Kasumi-1 (cell line): ENCODE measurements at places on chromosomes 5 and 9.
A peak's percentile ranks its signal among the peaks of the same experiment; 100 is the strongest.

- peak; percentile 16 for DNase-seq
Observed at GRCh38 chr9:128927731-128928411, 7.1 kb downstream of the PHYHD1 start.

GRCh38 chr5:126755593-126755992 is 21.3 kb upstream of the LMNB1 start:
- peak; percentile 51 for DNase-seq

GRCh38 chr9:69034071-69034470 is 1.5 kb upstream of the FXN start:
- DNase-seq, result no peak

- DNase-seq, result no peak
Observed at GRCh38 chr5:10620346-10620745, 56.5 kb downstream of the ANKRD33B start.

DNA sequence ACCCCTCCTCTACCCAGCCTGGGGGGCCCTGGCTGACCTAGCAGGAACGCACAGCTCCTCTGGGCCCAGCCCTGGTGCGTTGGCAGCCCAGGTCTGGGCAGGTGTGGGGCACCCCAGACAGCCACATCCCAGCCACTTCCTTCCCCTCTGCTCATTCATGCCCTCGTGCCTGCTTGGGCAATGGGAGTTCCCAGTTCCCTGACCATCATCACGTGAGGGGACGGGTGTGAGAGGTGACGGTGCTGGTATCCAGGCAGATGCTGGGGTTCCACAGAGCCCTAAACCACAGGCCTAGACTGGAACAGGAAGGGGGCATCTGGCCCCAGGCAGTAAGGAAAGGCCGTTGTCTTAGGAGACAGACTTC is 8.4 kb downstream of the RALGDS start:
- DNase-seq, result peak; percentile 75

DNA sequence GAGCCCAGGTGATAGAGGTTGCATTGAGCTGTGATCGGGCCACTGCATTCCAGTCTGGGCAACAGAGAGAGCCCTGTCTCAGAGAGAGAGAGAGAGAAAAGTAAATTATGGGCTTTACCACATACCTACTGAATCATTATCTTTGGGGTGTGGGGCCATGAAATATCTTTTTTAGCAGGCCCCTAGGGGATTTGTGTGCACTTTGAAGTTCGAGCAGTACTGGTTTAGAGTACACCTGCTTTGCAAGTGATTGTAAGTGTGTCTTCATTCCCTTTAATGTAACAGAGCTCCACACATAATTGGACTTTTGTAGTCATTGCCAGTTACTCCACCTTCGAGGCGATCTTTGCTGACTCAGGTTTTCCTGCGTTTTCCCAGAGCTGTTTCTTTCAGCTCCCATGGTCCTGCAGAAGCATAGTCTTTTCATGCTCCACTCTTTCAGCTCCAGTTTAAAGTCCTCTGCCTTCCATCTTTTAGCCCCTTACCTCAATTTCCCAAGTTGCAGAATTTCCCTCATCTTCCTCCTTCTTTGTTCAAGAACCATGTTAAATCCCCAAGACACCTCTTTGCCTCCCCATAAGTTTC is 24.0 kb upstream of the FRMPD1 start:
- no peak for DNase-seq

GRCh38 chr5:68499987-68500386 is 284.4 kb downstream of the PIK3R1 start:
- no peak for DNase-seq

GRCh38 chr5:141245250-141245717 is at the start of gene PCDHB15:
TSS of gene PCDHB15 (plus strand) at chr5:141245395. CDS start at chr5:141245579, 184 bp downstream.
- DNase-seq, result no peak

- no peak for DNase-seq
Observed at GRCh38 chr9:133483611-133484010, 4.7 kb upstream of the SLC2A6 start.

DNA sequence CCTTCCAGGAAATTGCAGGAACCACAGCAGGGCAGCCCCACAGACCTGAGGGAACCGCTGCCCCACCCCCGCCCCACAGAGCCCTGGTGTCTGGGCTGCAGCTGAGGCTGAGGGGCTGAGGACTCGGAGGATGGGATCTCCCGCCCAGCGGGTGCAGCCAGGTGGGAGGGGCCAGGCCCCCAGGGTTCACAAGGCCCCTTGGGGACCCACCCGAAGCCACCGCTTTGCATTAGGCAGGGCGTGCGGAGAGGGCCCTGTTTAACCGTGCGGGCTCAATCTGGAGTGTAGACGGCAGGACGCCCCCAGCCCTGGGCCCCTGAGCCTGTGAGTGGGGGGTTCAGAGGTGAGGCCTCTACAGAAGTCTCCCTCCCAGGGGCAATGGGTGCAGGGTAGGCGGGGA is 10.8 kb downstream of the NOTCH1 start:
- no peak for DNase-seq

DNA sequence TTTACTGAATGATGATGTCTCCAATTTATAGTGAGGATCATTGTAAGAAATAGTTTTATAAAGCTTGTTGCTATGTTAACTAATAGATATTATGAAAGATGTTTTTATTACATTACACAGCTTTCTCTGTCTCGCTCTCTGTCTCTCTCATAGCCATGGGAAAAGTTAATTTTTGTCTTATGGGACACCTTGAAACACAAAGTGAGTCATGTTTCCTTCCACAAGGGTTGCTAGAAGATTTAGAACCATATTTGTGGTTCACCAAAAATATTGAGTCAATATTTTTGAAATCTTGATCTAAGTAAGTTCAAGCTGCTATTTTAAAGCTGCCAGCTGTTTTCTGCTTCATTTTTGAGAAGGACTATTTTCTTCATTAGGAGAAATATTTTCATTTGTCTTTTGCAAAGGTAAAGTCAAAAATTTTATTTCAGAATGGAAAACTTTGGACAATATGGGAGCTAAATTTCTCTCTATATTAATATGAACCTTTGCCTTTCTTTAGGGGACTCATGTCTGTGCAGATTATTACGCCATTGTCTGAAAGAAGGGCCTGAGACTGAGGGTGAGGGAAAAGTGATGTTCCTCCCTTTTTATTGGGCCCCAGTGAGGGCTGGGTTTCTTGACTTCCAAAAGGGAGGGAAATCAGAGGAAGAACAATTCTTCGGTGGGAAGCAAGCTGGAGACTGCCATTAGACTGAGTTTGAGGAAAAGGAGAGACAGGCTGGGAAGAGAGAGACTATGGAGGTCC is 87.9 kb upstream of the SLC24A2 start:
- no peak for DNase-seq

GRCh38 chr9:122835313-122835731 is 6.9 kb upstream of the PDCL start:
- DNase-seq, result peak; percentile 85

GRCh38 chr5:16819522-16820167 is 116.4 kb downstream of the MYO10 start:
- no peak for DNase-seq

- DNase-seq, result no peak
Observed at GRCh38 chr9:82206490-82206889, 217.9 kb downstream of the SPATA31D1 start.

DNA sequence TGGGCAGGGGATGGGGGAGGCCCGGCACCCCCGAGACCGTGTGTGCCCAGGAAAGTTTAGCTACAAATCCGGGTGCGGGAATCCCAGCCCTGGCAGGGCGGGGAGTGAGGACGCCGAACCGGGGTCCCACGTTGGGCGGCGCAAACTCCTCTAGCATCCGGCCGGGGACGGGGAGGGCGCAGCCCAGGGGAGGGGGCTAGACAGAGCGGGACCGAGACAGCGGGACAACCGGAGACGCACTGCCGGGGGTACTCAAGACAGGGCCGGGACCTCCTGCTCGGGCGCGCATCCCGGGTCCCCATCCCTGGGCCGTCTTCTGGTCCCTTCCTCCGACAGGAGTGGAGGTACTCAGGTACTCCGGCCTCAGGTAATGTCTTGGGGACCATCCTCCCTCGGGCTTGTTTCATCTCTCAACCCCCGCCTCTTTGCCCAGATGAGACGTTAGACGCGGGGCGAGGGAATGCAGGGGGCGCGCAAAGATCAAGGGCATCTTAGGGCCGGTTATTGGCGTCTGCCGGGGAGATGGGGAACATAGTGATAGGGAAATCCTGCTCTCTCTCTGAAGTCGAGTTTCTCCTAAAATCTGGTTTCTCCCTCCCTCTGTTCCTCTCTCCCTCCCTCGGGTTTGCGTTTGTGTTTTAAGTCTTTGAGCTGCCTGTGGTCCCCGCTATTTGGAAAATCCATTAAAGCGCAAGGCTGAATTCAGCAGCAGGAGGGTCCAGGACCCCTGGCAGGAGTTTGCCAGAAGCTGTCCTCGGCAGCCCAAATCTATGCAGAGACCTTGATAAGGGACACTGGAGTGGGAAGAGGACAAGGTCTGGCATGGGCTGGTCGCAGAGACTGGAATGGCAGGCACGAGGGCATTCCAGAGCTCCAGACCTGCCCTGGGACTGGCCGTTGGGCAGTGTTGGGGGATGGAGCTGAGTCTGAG is 815 bp downstream of the PDZD2 start:
- DNase-seq, result no peak
